ENCODE measurements at places on chromosomes 2 and 18.

DNA sequence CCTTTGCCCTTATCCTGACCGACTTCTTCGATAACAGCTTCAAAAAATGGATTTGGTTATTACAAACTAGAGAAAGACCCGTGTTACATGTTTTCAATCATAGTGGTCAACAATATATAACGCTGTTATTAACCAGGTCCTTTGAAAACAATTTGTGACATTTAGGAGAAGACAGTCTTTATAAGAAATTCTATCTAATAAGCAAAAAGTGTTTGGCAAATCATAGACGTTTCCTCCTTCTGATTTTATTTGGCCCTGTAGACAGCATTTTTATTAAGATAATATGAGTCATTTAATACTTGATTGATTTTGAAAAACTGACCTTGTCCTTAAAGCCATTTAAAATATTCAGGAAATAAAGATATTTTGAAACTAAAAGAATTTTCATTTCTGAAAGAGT is 160.5 kb upstream of the DAPL1 start:
- DNase-seq: no peak

DNA sequence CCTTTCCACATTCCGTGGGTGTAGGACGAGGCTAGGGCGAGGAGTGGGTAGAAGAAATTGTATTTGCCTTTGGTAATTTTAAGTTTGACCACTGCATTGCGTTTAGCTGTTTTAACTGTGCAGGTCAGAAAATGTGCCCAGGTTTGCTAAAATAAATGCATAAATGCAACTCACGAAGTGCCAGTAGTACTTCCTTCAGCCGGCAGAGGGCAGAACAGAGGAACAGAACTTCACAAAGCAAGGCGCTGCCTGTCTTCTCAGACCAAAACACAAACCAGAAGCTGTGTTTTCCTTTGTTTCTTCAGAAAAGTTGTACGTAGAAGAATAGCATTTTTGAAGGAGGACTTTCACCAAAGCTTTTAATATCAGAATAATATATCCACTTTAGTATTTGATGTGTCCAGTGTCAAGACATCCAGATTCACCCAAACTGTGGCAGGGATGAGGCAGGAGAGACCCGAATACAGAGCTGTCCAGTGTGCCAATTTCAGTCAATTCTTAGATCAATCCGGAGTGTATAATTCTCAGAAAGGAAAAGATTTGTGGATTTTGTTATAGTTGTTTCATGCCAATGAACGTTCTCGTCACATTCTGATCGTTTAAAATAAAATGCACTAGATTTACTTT is 348.6 kb downstream of the DLGAP1 start:
- peak; percentile 8 for DNase-seq

DNA sequence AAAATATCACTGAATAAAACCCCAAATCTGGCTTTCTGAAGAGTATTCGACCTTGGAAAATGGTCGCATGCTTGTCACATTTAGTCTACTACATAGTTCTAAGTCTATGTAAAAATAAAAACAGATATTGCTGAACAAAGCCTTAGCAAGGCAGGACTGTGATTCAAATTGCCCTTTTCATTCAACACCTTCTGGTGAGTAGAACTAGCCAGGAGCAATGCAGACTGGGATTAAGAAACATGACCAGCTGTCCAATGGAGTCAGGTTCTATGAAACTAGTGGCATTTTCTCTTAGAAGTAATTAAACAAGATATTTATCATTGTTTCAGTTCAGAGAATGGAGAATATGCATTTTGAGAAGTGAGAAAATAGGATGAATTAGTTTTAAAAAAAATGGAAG is 1260.5 kb upstream of the ACVR2A start:
- no peak for DNase-seq

DNA sequence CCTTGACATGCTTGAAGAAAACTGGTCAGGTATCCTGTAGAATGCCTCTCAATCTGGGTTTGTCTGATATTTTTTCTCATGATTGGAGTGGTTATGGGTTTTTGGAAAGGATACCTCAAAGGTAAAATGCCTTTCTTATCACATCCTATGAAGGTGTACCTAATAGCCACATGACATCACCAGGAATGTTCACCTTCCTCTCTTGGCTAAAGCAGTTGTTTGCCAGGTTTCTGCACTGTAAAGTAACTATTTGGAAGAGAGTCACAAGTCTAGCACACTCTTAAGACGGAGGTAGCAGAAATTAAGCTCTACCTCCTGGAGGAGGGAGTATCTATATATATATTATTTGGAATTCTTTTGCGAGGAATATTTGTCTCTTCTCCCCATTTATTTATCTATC is 17.9 kb upstream of the MIB1 start:
- DNase-seq: no peak

DNA sequence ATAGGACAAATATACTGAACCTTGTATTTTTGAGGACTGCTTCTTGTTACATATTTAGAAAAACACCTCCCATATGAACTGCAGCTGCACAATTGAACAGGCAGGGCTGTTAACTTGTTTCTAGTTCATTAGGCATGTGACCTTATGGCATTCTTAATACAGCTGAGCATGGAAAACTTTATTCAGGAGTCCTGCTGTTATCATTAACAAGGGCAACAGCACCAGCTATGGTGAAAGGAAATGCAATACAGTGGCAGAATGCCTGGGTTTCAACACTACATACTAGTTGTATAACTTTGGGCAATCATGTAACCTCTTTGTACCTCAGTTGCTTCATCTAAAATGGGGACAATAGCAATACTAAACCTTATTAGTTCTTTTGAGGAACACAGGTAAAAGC is 71.8 kb downstream of the GDF7 start:
- no peak for DNase-seq

DNA sequence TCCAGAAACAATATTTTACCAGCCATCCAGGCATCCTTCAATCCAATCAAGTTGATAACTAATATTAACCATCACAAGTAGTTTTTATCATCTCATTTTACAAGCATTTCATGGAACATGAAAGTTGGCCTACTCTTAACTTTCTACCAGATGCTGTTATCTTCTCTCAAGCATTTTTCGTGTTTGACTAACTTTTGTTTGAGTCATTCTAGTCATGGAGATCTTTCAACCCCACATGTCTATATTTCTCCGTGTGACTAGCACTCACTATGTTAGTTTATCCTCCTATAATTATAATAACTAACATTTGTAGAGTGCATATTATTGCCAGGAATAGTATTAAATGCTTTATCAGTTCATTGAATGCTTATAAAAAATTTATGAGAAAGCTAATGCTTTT is 307.0 kb upstream of the CWC22 start:
- DNase-seq: no peak

- DNase-seq: no peak
These were observed 79.2 kb upstream of the RPRM start for GRCh38 chr2:153557714-153558113.

DNA sequence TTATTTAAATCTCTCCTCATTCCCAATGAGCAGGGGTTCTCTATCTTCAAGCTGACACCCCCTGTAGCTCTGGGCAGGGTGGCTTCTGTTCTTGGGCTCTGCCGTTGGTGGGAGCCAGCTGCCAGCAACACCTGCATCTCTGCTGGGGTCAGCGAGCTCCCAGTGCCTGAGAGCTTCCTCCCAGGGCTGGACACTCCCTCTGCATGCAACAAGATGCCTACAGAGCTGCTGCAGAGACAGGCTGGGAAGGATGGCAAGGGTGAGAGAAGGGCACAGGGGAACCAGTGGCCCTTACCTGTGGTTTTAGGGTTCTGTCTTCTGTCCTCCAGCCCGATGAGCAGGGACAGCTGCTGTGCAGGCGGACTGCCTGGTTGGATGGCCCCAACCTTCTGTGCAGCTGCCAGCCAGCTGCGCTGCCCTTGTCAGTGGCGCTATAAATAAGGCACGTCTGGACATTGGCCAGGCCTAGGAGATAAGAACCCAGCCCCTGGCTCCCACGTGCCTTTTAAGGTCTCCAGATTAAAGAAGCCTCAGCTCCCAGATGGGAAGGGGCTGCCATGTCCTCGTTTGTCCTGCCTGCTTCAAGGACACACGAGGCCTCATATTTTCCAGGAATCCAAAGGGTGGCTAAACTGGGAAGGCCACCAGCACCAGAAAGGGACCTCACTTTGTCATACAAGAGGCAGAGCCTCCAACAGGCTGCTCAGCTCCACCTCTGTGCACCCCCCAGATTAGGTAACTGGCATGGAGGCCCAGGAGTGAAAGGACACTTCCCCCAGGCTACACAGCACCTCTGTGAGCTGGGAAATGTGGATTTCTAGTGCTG is 39.5 kb upstream of the FHL2 start:
- DNase-seq: no peak

GRCh38 chr2:204027091-204027490 is 90.5 kb downstream of the ICOS start:
- peak; percentile 23 for DNase-seq

- DNase-seq: no peak
These were observed 32.7 kb downstream of the NEMP2 start for GRCh38 chr2:190501702-190502407.

DNA sequence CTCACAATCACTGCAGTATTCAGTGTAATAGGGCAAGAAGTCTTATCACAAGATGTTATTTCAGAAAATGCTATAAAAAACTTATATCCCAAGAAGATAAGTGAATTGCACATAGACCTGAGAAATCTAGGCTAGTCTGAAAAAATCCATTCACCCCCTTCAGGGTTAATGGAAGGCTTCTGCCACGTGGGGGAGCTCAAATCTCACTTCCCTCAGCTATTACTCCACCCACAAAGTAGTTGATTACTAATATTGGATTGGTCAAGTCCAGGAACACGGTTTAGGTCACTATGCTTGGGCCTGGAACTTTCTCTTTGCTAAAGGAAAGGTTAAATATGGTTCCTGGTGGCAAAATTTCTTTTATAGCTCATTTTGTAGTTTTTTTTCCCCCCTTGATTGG is 51.2 kb upstream of the ADAM23 start:
- DNase-seq: no peak

DNA sequence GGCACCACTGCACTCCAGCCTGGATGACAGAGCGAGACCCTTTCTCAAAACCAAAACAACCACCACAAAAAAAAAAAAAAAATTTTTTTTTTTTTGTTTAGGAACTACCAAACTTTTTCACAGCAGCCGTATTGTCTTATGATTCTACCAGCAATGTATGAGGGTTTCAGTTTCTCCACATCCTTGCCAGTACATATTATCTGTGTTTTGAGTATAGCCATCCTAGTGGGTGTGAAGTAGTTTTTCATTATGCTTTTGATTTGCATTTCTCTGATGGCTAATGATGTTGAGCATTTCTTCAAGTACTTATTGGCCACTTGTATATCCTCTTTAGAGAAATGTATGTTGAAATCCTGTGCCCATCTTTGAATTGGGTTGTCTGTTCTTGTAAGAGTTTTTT is 51.7 kb downstream of the COX7A2L start:
- no peak for DNase-seq

GRCh38 chr18:47422524-47422923 is 171.1 kb upstream of the SKOR2 start:
- DNase-seq: no peak

DNA sequence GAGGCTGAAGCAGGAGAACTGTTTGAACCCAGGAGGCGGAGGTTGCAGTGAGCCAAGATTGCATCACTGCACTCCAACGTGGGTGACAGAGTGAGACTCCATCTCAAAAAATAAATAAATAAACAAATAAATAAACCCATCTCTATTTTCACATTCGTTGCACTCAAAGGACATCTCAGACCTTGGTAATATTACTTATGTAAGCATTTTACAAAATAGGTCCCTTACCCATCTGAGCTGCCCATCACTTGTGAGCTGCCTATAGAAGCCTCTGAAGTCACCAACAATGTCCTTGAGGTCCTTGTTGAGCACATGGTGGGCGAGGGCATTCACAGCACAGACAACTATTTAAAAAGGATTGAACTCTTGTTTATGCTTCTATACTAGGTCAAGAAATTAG is 15.4 kb downstream of the ENOSF1 start:
- no peak for DNase-seq
